ENCODE measurements at places on chromosomes 7 and 10. TPM values are rescaled to one million over a fixed set of nuclear protein-coding genes. Genes with fewer than 3 reads are reported as not detected.

GRCh38 chr7:27096768-27097514 is 1.1 kb upstream of the HOXA1 start:
- no peaks in the 10 kb centered on the region for H3K27me3 ChIP-seq
- peak; percentile 64 for DNase-seq
- peaks cover 6% of the 10 kb centered on the region for H3K4me1 ChIP-seq
- peak overlapping the region; percentile 97 for H3K27ac ChIP-seq
- H3K36me3 ChIP-seq = peaks cover 10% of the 10 kb centered on the region
- peak overlapping the region; percentile 92 for H3K4me3 ChIP-seq

DNA sequence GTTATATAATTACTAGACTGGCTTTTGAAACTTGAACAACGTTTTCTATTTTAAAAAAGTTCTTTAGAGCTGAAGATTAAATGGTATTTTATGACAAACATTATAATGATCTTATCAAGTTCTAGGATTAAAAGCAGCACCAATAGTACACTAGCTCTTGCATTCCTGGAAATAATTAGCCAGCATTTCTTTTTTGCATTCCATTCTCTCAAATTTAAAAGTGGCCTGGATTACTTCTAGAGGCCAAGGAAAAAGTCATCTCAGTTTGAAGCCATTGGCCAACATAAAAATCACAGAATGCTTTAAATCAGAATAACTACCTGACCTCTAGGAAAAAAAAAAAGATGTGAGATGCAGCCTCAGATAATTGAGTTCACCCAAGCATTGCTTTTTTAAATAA is 1326.4 kb upstream of the SORCS1 start:
- no peaks in the 10 kb centered on the region for H3K4me1 ChIP-seq
- no peak for DNase-seq
- H3K4me3 ChIP-seq = no peak overlapping the region
- H3K27ac ChIP-seq = no peak overlapping the region
- no peaks in the 10 kb centered on the region for H3K27me3 ChIP-seq

POLR2J2 gene
- 1.3 TPM for total RNA-seq

ZNF777 gene
- 3.6 TPM for total RNA-seq

GRCh38 chr7:105655500-105656380 is 74.4 kb upstream of the EFCAB10 start:
- no peak overlapping the region for H3K27ac ChIP-seq
- H3K4me1 ChIP-seq = peaks cover 1% of the 10 kb centered on the region
- no peak for DNase-seq
- H3K4me3 ChIP-seq = no peak overlapping the region

- DNase-seq = peak; percentile 62
- H3K36me3 ChIP-seq = no peaks in the 10 kb centered on the region
- no peak overlapping the region for H3K4me3 ChIP-seq
- peaks cover 2% of the 10 kb centered on the region for H3K4me1 ChIP-seq
- no peaks in the 10 kb centered on the region for H3K27me3 ChIP-seq
Observed at GRCh38 chr7:80659120-80660055, 20.9 kb downstream of the CD36 start.

DNA sequence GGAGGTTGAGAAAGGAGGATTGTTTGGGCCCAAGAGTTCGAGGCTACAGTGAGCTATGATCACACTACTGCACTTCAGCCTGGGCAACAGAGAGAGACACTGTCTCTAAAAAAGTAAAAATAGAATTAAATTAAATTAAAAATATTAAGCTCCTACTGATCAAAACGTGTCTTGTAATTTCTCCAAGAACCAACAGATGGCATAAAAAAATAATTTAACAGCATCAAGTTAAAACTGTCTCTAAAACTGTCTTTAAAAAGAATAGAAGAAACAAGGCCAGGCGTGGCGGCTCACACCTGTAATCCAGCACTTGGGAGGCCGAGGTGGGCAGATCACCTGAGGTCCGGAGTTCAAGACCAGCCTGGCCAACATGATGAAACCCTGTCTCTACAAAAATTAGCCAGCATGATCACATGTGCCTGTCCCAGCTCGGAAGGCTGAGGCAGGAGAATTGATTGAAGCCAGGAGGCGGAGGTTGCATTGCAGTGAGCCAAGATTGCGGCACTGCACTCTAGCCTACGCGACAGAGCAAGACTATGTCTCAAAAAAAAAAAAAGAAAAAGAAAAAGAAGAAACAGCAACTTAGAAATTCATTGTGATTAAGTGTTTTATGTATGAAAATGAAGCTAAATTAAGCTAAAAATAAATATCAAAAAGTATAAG is 24.5 kb downstream of the MTPAP start:
- H3K27ac ChIP-seq = no peak overlapping the region
- no peak for DNase-seq
- H3K4me1 ChIP-seq = no peaks in the 10 kb centered on the region
- H3K27me3 ChIP-seq = no peaks in the 10 kb centered on the region

- H3K4me1 ChIP-seq = peaks cover 11% of the 10 kb centered on the region
- no peaks in the 10 kb centered on the region for H3K36me3 ChIP-seq
- no peak for DNase-seq
Observed at GRCh38 chr7:4000139-4000538, 682.0 kb upstream of the FOXK1 start.

UPK3BL2 gene
- total RNA-seq = 0.56 TPM

- peaks cover 7% of the 10 kb centered on the region for H3K27me3 ChIP-seq
- no peak overlapping the region for H3K4me3 ChIP-seq
- H3K27ac ChIP-seq = no peak overlapping the region
- H3K4me1 ChIP-seq = 0 out of 2 replicates have a peak, but pooled peaks cover 2% of the 10 kb centered on the region
- peak; percentile 34 for DNase-seq
- H3K36me3 ChIP-seq = no peaks in the 10 kb centered on the region
Observed at GRCh38 chr10:62471711-62472110, 97.5 kb downstream of the ZNF365 start.

DNA sequence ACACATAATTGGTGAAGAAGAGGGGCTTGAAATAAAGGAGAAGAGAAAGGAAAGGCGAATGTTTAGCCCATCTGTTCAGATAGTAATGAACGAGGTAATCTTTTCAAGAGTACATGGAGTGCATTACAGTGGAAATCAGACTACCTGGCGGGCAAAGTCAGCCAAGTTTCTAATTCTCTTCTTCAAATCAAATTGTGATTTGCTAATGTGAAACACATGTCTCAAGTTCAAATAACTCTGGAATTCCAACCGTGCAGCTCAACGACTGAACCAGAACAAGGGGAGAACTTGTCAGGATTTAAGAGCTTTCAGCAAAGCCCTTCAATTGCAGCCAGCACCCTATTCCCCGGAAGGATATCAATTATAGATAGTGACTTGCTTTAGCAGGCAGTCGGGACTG is 216.9 kb downstream of the GLI3 start:
- no peak for DNase-seq
- H3K27me3 ChIP-seq = no peaks in the 10 kb centered on the region
- H3K36me3 ChIP-seq = peaks cover 23% of the 10 kb centered on the region
- H3K27ac ChIP-seq = no peak overlapping the region

- H3K27me3 ChIP-seq = peaks cover 14% of the 10 kb centered on the region
- H3K36me3 ChIP-seq = no peaks in the 10 kb centered on the region
- H3K27ac ChIP-seq = no peak overlapping the region
Observed at GRCh38 chr7:106056513-106057203, 55.5 kb downstream of the SYPL1 start.

SBDS gene
- 43.0 TPM for total RNA-seq

DNA sequence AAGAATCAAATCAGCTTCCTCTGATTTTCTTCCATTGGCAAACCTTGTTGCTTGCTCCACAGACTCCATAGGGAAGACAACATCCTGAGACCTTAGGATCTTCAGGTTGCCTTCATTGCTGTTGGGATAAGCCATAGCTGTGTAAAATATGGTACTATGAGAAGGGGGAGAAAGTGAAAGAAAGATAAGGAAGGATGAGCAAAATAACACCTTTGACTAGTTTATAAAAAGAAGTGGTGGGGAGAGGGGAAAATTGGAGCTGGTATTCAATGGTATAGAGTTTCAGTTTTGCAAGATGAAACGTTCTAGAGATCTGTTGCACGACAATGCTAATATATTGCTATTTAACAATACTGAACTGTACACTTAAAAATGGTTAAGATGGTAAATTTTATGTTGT is 180.4 kb upstream of the PHYHIPL start:
- peaks cover 2% of the 10 kb centered on the region for H3K27me3 ChIP-seq
- no peak overlapping the region for H3K27ac ChIP-seq
- H3K4me3 ChIP-seq = no peak overlapping the region
- H3K4me1 ChIP-seq = no peaks in the 10 kb centered on the region
- H3K36me3 ChIP-seq = no peaks in the 10 kb centered on the region

DNA sequence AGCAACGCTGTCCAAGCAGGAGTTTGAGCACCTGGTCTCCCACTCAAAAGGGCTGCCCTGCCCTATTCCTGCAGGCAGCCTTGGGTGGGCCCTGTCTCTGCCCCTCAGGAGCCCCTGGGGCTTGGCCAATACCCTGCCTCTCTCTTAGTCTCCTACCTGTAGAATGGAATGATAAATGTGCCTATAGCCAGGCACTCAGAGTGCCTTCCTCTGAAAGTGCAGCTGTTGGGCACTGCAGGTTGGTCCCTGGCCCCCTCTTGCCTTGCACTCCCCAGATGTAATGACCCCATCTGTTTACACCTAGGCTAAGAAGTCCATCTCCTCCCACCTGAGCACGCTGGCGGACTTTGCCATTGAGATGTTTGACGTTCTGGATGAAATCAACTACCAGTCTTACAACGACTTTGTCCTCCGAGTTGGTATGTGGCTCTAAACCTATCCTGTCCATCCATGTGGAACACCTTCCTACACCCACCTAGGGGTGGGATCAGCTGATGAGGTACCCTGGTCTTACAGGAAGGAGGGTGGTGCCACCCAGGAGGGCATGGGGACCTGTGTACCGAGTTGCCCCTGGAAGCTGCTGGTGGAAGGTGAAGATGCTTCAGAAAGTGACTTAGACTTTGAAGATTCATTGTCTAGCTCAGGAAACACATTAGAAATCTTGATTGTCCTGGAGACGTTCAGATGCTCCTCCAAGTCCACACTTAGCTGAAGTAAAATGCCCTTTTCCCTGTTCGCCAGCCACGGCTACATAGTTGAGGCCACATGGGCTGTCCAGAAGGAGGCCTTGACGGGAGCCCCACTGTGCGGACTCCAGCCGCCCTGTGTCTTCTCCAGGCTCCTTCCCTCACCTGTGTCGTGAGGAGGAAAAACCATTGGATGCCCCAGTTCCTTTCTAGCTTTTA is 134.1 kb downstream of the ADCY1 start:
- H3K4me1 ChIP-seq = no peaks in the 10 kb centered on the region
- no peak for DNase-seq
- H3K27ac ChIP-seq = no peak overlapping the region
- no peak overlapping the region for H3K4me3 ChIP-seq
- peaks cover 6% of the 10 kb centered on the region for H3K27me3 ChIP-seq
- no peaks in the 10 kb centered on the region for H3K36me3 ChIP-seq

GRCh38 chr10:43040482-43041256 is 36.2 kb upstream of the RET start:
- no peak for DNase-seq
- no peak overlapping the region for H3K4me3 ChIP-seq
- H3K27me3 ChIP-seq = no peaks in the 10 kb centered on the region
- no peaks in the 10 kb centered on the region for H3K36me3 ChIP-seq

- peaks cover 34% of the 10 kb centered on the region for H3K36me3 ChIP-seq
- DNase-seq = peak; percentile 81
- no peak overlapping the region for H3K27ac ChIP-seq
- no peaks in the 10 kb centered on the region for H3K27me3 ChIP-seq
- H3K4me3 ChIP-seq = no peak overlapping the region
Observed at GRCh38 chr7:128860158-128861073, 2.2 kb upstream of the ATP6V1F start.

DNA sequence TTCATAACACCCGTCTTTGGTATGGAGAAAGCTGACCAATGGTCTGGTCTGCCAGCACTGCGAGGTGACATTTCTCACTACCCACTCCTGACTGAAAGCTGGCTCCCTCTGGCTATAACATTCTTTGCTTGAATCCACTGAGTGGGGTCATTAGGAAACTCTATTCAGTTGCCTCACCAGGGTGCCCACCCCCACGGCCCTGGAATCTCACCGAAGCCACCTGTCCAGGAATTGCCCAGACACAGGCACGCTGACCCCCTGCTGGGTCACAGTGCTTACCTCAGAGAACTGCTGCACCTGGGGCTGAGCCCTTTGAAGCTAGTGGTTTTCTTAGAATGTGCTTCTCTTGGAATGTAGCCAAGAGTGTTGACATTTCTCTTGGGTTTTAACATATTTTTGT is 28.6 kb downstream of the HECW1 start:
- no peaks in the 10 kb centered on the region for H3K36me3 ChIP-seq
- no peak overlapping the region for H3K27ac ChIP-seq
- H3K27me3 ChIP-seq = no peaks in the 10 kb centered on the region
- peaks cover 2% of the 10 kb centered on the region for H3K4me1 ChIP-seq
- H3K4me3 ChIP-seq = no peak overlapping the region

All from IMR-90 (cell line).